SIG-M5 (cell line): ENCODE measurements at places on chromosomes 1 and 21.

DNA sequence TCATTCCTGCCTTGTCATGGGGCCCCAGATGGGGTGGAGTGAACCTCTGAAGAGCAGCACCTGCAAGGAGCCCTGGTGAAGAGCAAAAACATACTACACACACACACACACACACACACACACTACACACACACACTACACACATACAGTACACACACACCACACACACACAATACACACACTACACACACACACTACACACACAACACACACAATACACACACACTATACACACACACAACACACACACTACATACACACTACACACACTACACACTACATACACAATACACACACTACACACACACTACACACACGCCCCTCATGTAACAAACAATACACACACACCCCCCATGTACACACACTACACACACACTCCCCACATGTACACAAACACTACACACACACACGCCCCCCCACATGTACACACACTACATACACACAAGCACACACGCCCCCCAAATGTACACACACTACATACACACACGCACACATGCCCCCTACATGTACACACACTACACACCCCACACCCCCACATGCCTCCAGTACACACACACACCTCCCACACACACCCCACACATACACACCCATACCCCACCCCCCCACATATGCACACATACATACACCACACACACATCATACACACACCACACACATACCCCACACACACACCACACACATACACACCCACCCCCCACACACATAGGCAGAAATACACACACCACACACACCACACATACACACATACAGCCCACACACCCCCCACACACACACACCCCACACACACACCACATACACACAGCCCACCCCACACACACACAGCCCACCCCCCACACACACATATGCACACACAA lies 9.3 kb downstream of the SLC2A5 start:
- no peak for DNase-seq

DNA sequence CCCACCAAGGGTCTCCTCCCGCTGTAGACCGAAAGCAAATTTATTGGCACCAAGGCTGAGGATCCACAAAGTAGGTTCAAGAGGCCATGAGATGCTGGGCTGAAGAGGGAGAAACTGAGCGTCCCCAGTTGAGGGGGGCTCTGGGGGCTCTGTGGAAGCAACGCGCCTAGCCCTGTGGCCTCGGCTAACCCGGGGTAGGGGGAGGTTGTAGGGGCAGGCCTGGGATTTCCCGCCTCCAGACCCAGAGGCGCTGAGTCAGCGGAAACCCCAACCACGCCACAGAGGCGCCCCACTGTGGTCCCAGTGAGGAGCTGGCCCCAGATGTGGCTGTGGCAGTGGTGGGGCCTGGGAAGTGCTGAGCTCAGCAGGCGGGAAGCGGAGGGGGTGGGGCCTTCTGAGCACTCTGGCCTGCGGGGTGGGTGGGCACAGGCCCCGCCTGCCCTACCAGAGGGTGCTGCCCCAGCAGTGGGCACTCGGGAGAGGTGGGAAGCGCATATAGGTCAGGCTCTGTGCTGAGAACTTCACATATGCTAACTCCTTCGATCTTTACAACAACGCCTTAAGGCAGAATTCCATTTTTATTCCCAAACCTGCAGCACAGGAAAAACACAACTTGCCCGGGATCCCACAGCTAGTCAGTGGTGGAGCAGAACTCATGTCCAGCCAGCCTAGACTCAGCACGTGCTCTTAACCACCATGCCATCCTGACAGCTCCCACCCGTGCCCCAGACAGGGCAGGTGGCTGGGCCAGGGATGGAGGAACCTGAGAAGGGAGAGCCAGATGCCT lies 1.5 kb upstream of the COL16A1 start:
- no peak for DNase-seq

DNA sequence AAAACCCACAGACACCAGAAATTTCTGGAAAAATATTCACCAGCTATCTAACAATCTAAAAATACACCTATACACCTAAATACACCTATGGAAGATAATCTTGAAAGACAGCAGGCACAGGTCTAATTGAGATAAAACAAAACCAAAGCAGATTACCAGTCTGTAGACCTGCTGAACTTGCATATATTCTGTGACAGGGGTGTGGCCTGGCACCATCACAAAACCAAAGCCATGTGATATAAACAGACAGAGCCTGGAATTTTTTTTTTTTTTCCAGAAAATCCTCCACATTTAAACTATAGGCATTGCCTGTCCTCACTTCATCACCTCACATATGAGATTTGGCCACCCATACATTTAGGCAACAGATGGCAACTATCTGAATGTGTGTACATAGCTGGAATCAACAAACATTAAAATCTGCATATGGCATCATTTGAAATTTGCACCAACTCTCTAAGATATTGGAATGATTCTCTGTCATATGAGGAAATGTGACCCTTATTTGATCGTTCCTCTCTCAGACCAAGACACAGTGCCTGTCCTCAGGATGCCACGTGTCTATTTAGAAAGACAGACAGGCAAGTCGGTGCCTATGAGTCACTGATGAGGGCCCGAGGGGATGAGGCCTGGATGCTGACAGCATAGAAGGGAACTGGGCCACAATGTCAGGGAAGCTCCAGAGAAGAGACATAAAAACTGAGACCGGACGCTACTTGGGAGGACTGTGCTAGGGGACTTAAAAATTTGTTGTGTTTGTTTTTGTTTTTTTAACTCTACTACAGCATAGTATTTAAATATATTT lies 32.6 kb downstream of the NMNAT2 start:
- DNase-seq = no peak

GRCh38 chr1:147924813-147925212 lies 3.4 kb upstream of the GPR89B start:
- no peak for DNase-seq

DNA sequence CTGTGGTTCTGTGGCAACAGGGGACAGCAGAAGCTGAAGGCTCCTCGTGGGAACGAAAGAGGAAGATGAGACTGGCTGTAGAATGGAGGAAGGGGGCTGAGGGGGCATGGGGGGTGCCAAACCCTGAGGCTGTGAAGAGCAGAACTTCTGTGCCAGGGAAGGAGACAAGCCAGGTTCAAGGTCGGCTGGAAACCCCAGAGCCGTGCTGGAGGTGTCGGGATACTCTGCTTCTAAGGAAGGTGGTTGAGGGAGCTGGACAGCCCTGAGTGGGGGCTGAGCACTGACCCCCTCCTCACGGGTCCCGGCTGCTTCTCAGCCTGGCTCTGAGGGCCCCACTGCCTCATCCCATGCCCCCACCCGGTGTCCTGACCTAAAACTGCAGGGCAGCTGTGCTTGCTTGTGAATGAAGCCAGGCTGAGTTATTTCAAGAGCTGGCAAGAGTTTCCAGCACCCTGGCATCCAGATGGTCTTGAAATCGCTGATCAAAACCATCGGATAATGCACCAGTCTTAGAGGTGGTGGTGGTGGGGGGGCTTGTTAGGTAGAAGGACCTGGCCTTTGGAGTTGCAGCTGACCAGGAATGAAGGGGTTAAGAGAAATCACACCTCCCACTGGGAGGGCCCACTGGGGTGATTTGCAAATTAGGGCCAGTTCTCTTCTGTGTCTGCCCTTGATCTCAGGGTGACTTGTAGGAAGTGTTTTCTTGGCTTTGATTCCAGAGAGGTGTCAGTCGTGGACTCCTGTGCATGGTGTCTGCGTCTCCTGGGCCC lies 218.9 kb upstream of the C1orf174 start:
- no peak for DNase-seq

DNA sequence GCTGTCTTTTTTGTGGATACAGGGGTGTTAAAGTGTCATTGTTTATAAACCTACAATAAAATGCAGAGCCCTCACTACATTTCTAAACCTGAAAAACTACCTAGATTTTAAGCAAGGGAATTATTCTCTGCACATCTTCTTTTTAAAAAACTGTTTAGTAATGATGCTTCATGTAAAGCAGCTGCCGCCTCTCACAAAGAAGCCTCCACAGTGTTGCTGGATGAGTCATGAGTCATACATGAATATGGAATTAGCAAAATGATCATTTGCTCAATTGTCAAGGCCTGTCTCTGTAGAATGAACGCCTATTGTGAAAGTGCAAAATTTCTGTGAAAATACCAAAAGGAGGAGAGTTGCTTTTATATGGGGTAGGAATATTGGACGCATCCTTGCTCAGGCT lies 259.5 kb upstream of the CHRM3 start:
- no peak for DNase-seq

GRCh38 chr1:18414321-18414720 lies 66.4 kb upstream of the KLHDC7A start:
- no peak for DNase-seq

GRCh38 chr21:43872531-43873197 lies 7.6 kb downstream of the AGPAT3 start:
- no peak for DNase-seq

DNA sequence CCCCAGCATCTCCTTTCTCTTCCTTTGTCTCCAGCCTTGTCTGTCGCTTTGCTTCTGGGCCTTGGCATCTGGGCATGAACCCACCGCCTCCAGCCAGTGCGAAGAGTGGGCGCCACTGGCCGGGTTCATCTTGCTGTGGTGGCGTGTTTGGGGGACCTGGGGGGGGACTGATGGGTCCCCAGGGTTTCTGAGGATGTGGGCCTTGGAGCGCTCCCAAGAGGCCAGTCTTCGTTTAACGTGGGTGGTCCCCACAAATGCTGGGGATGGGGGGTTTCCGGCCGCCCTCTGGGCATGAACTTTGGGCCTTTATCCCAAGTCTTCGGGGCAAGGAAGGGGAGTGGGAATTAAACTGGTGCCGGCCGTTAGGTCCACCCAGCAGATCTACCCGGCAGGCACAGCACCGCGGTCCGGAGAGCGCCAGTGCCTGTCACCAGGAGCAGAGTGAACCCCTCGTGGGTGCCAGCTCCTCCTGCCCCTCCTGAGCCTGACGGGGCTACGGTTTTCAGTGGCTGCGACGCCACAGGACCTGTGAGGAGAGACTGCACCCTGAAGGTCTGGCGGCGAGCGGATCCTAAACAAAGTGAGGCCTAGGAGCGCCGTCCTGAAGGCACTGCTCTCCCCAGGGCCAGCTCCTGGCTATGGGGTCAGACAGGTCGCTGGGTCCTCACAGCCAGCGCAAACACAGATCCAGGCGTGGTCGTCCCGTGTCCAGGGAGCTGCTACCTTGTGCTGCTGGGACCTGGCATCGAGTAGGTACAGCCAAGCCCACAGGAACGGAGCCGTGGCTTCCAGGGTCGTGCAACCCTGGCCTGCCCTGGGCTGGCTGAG lies 12.1 kb upstream of the C1orf174 start:
- no peak for DNase-seq

DNA sequence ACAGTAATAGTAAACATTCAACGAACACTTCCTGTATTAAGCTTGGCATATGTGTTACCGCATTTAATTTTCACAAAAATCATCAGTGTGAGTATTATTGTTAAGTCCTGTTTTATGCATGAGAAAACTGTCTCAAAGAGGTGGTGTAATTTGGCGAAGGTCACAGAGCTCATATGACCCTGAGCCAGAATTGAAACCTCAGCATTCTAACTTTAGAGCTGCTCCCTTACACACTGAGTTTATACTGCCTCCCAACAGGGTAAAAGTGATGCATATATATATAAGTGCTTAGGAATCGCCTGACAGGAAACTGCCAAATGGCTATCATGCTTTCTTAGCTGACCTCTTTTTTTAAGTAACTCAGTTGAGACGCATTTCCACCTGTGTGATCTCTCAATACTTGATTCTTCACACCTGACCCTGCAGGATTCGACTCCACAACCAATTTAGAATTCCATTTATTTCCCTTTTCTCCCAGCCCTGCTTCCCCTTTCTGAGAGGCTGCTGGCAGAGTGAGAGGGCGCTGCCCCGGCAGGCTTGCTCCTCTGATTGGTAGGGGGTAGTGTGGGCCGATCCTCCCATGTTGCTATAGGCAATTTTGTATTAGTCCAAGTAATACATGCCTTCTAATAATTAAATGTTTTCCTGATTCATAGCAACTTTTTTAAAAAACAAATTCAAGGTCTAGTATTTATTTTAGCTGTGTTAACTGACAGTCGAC lies 40.5 kb downstream of the ZBTB40 start:
- no peak for DNase-seq

GRCh38 chr1:78359666-78360065 lies 131.1 kb upstream of the PTGFR start:
- DNase-seq = no peak

- DNase-seq = no peak
These were observed 28.4 kb downstream of the HSD3B1 start for GRCh38 chr1:119535381-119535780.

DNA sequence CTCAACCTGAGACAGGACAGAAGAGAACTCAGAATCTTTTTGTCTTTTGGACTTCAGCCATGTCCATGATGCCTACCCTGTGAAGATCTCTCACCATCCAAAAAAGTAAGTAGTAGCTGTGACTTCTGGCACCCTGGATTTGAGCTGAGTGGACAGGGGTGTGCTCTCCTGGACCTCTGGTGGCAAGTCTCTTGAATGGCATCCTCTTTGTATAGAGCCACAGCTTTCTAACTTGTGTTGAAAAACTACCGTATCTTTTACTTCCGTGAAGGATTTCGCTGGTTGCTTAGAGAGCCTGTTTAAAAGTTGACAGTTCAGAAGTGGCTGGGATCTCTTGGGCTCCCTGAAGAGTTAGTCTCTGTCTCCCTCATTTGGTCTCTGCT lies 1.8 kb downstream of the MFN2 start:
- DNase-seq = no peak

DNA sequence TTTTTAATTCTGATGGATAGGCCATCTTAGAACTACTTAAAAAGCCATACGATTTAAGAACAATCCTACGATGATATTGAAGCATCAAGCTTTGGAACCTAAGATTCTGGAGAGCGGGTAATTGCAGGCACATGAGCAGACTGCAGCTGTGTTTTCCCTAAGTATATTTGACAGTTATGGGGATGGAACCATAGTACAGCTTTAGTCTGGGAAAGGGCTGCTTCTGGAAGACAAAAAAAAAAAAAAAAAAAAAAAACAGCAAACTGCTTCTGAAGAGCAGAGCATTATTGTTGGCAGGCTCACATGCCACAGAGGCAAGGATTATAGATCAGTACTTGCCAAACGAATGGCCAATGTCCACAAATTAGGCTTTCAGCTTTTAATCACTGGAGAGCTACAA lies 1618.7 kb downstream of the AMY1C start:
- no peak for DNase-seq

DNA sequence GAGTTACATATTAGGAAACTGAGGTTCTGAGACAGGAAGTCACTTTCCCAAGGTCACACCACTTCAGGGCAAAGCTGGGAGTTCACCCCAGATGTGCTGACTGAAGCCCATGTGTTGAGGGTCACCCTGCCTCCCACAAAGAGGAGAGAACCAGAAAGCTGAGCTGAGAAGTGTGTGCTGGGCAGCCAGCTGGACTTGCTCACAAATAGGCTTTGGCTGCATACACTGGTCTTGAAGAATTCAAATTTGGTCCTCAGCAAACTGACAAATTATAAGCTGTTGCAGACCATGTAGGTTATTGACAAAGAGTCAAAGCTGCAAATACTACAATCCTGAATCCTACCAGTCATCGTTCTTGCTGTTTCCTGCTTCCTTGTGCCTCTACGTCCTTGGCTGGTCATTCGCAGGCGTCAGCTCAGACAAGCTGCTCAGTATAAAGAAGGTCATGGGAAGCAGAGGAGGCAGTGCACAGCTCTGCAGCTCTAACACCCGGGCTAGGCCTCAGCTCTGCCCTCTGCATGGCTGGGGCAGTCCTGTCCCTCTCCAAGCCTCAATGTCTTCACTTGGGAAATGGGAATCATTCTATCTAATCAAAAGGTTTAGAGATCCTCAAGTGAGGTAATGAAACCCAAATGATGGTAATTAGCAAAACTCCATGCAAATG lies 40.0 kb downstream of the CDCP2 start:
- DNase-seq = no peak
